HepG2 (cell line): ENCODE measurements at places on chromosomes 2 and 18. TPM values are rescaled to one million over a fixed set of nuclear protein-coding genes. Genes with fewer than 3 reads are reported as not detected.

Gene SERPINB11
- total RNA-seq: not detected in 2 replicates

DNA sequence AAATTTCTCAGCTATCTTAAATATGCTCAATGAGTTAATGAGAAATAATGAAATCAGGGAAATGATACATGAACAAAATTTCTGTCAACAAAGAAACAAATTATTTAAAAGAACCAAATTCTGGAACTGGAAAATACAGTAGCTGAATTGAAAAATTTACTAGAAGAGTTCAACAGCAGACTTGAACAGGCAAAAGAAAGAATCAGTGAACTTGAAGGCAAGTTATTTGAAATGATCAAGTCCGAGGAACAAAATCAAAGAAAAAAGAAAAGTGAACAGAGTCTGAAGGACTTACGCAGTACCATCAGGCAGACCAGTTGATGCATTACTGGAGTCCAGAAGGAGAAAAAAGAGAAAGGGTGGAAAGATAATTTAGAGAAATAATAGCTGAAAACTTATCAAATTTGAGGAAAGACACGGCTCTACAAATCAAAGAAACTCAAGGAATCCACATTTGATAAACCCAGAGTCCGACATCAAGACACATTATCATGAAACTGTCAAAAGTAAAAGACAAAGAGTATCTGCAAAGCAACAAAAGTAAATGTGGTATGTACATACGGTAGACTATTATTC, 83.6 kb downstream of the CCDC138 start:
- no peak for DNase-seq

DNA sequence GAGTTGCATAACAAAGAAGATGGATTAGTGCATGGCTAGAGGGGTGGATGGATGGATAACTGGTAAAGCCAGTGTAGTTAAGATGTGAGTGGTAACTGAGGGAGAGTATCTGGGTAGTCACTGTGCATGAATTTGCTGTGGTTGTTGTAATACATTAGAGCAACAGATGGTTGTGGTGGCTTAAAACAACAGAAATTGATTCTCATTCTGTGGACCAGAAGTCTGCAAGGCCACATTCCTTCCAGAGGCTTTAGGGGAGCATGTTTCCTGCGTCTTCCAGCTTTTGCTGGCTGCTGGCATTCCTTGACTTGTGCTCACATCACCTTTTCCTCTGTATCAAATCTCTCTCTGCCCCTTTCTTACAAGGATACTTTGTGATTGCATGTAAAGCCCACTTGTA, 155.4 kb downstream of the ASB1 start:
- no peak for DNase-seq

Gene LCT
- total RNA-seq: not detected in 2 replicates

Gene ALLC
- 0.11 TPM in 1 of 2 replicates, not detected in the other for total RNA-seq

Gene ASB18
- total RNA-seq: not detected in 2 replicates

DNA sequence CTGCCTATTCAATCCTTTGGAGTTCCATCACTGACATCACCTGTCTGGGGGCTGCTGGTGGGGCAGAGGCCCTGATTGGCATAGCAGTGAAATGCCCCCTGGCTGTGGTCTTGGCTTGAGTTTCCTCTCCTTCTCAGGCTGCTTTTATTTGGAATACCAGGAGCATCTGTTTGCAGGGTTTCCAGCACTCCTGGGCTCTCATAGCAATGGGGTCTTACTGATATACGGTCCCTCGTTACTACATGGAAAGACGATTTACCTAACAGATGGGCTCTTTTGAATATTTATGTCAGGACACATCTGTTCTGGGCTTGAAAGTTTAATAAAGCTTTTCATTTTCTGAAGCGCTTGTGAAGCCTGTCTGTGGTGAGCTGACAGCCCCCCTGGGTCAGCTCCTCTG, 230.3 kb downstream of the SLC4A3 start:
- DNase-seq: no peak

DNA sequence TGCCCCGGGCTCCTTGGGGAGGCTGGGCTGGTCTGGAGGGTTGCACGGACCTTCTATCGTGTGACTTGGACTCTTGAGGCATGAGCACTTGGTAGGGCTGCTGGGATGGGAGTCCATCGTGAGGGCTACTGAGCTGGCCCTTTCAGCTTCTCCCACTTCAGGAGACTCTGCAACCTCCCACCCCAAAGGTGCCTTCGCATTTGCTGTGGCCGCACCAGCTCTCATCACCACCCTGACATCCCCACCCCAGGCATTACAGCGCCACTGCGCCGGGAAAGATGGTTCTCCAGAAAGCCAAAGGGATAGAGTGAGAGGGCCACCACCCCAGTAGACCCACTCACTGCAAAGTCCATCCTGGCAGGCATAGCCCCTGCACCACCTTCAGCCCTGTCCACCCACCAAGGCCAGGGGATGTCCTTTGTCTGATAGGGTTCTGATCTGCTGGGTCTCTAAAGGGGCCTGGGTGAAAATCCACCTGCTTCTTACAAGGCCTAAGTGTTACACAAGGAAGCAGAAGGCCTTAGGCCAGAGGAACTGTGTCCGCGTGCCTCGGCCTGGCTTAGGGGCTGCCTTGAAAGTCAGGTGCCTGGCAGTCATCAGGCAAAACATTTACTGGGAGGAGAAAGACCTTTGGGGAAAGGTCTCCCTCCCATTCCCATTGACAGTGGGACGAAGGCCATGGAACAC, 5.1 kb downstream of the EHD3 start:
- no peak for DNase-seq

- DNase-seq: no peak
Observed at GRCh38 chr2:86417961-86418360, 23.2 kb upstream of the KDM3A start.

- peak; percentile 61 for DNase-seq
Observed at GRCh38 chr18:6406075-6406909, 8.4 kb downstream of the L3MBTL4 start.

Gene MREG
- 23.3 and 26.4 TPM in 2 replicates for total RNA-seq

- peak; percentile 80 for DNase-seq
Observed at GRCh38 chr2:20172273-20173055, 52.5 kb downstream of the SDC1 start.

DNA sequence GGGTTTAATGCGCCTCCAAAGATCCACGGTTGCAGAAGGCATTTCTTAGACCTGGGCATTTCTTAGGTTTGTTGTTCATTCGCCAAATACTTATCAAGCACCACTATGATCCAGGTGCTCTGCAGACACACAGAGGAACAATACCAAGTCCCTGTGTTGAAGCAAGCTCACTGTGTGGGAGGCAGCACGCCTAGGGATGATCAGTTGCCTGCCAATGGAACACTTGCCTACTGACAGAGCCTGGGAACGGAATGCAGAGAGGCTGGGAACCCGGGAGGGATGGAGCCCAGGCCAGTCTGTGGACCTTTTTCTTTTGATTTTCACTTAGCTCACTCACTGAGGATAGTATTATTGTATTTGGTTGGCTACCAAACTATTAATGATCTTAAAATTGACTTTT, 1.9 kb upstream of the GRP start:
- DNase-seq: no peak

GRCh38 chr2:25322312-25322711, 19.4 kb downstream of the DNMT3A start:
- DNase-seq: no peak

- DNase-seq: no peak
Observed at GRCh38 chr18:61608316-61608715, 275.1 kb downstream of the CDH20 start.

GRCh38 chr2:64007924-64008323, 11.3 kb downstream of the VPS54 start:
- no peak for DNase-seq

Gene PRKAG3
- not detected in 2 replicates for total RNA-seq

DNA sequence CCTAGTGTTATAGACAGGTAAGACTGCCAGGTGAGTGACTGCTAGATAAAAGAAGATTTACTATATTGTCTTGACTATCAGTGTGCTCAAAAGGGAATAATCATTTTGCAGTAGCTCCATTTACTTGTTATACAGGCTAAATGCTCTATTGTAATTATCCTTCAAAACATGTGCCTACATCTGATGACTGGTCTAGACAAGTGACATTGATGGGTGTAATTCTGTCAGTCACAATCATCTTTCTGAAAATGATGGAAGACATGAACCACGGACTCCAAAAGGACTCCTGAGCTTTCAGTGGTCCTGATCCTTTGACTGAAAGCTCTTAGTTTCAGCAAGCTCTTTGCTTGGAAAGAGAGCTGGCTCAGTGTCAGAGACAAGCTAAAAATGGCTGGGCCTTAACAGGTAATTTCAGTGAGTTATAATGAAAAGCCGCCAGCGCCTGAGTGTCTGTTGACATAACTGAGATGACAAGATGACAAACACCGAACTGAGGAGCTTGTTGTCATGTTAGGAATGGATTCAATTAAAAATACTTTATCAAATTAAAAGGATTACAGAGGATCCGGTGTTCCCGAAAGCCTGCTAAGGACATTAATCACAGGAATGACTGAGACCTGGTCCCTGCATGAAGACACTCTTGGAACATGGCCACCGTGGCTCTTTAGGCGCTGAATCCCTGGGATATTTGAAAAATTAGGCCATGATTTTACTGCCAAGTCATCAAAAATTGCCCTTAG, 141.7 kb downstream of the CMPK2 start:
- DNase-seq: no peak

- peak; percentile 20 for DNase-seq
Observed at GRCh38 chr2:226427538-226428307, 371.9 kb downstream of the IRS1 start.

GRCh38 chr18:54358495-54359040, 862 bp downstream of the C18orf54 start:
- DNase-seq: no peak

GRCh38 chr2:19979932-19980331, 10.0 kb downstream of the WDR35 start:
- DNase-seq: no peak

- DNase-seq: no peak
Observed at GRCh38 chr2:140550821-140551220, 1580.0 kb downstream of the LRP1B start.

- DNase-seq: no peak
Observed at GRCh38 chr2:25227576-25227975, 59.2 kb upstream of the POMC start.

- no peak for DNase-seq
Observed at GRCh38 chr2:2116657-2117056, 214.4 kb downstream of the MYT1L start.

DNA sequence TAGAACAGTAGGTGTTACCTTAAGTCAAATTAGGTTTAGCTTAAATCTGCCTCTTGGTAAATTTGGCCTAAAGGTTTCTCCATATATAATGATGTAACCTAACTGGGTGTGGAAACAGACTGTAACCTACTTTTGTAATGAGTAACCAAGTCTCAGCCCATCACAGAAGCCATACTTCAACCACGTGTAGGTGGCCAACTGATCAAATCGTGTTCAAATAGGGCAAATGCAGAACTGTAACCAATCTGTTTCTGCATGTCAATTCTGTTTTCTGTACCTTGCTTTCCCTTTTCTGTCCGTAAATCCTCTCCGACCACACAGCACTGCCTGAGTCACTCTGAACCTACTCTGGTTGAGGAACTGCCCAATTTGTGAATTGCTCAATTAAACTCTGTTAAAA, 34.0 kb upstream of the PLA2R1 start:
- no peak for DNase-seq

DNA sequence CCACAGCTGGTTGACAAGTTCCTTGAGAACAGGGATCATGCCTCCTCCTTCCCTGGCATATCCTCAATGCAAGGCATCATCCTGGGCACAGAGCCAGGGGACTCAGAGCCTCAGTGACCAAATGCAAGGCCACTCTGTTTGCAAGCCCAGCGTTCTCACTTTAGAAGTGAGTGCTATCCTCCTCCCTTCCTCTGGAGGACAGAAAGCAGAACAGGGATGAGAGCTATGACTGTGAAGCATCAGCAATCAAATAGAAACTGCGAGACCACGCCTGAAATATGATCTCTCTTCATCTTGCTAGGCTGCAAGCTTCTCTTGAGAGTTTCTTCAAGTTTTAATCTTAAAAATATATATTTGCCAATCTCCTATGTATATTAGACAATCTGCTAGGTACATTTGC, 119.8 kb downstream of the LRATD1 start:
- no peak for DNase-seq

Gene ATP6V1C2
- total RNA-seq: 0.04 TPM in 1 of 2 replicates, not detected in the other

Gene CRYGC
- total RNA-seq: 0.27 TPM in 1 of 2 replicates, not detected in the other

GRCh38 chr2:14975381-14975780, 342.9 kb downstream of the LRATD1 start:
- no peak for DNase-seq

DNA sequence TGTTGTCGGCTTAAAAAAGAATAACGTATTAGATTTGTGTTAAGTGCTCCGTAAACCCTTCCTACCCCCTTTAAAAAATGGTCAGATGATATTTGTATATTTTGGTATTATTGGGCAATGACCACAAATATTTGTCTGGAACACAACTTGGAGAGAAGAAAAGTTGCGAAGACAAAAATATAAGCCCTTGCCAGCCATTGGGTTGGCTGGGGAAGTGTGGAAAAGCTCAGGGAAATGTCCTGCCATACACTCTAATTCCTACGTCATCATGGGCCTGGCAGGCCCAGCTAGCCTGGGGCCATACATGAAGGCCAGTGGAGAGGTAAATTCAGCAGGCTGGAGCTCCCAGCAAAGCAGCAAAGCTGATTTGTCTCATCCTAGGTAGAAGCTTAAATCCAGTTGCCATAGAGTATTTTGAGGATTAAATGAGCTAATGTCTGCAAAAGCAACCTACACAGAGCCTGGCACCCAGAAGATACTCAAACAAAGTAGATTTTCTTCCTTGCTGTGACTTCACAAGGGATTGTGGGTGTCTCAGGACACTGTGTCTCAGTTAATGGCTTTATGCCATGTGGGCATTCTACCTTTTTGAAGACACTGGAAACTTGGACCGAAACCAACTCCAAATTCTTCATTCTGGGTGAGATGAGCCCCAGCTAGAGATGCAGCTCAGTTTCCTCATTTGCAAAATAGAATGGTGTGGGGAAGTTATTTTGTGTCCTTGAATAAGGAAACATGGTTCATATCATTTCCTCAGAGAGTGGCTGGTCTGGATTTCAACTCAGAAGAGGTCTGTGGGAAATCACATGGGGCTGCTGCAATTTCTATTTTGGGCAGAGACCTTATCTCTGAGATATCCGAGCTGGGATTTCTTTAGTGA, 87.9 kb upstream of the MAP4K3 start:
- DNase-seq: no peak

- DNase-seq: no peak
Observed at GRCh38 chr2:99729104-99730025, 239.5 kb upstream of the REV1 start.

GRCh38 chr2:85852937-85853498, 35.8 kb downstream of the ST3GAL5 start:
- no peak for DNase-seq

Gene LIPT1
- 8.0 and 8.3 TPM in 2 replicates for total RNA-seq

Gene OSBPL6
- total RNA-seq: 0.10 and 0.11 TPM in 2 replicates

- no peak for DNase-seq
Observed at GRCh38 chr18:76622651-76623050, 127.6 kb upstream of the ZNF516 start.

Gene PSTPIP2
- 0.27 and 0.51 TPM in 2 replicates for total RNA-seq

Gene CCDC178
- total RNA-seq: not detected in 2 replicates

DNA sequence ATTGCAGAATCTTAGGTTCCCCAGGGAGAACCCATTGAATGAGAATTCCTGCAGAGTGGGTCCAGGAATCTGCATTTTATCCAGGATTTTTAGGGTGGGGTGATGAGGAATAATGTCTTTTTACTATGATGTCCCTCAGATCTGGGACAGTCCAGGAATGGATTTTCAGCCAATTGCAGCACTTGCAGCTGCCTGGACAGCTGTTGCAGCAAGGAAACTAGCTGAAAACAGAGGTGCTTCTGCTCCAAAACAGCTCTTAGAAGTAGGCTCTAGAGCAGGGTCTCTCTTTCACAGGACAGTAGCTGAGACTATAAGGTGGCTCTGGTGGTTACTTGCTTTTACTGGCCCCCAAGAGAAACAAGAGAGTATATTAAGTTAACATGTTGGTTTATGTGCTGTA, 9.1 kb downstream of the GLI2 start:
- no peak for DNase-seq
